ENCODE measurements at places on chromosomes 2 and 18. TPM values are rescaled to one million over a fixed set of nuclear protein-coding genes. Genes with fewer than 3 reads are reported as not detected.

MYO3B gene
- 9.1 TPM for total RNA-seq

EVX2 gene
- total RNA-seq = 0.09 TPM

PCARE gene
- 0.22 TPM for total RNA-seq

GNLY gene
- total RNA-seq = 0.43 TPM

NYAP2 gene
- not detected for total RNA-seq

MC2R gene
- not detected for total RNA-seq

LAMA3 gene
- 6.7 TPM for total RNA-seq

DLGAP1 gene
- total RNA-seq = 5.1 TPM

GRCh38 chr2:164126960-164127660 is 391.3 kb upstream of the FIGN start:
- no peaks in the 10 kb centered on the region for H3K36me3 ChIP-seq
- H3K4me3 ChIP-seq = no peak overlapping the region
- no peak for DNase-seq
- no peak overlapping the region for H3K27ac ChIP-seq
- no peaks in the 10 kb centered on the region for H3K27me3 ChIP-seq

- H3K36me3 ChIP-seq = no peaks in the 10 kb centered on the region
- H3K27ac ChIP-seq = no peak overlapping the region
- no peak for DNase-seq
- H3K4me1 ChIP-seq = no peaks in the 10 kb centered on the region
- no peak overlapping the region for H3K4me3 ChIP-seq
Observed at GRCh38 chr2:4585057-4585635, 881.8 kb downstream of the DCDC2C start.

- no peaks in the 10 kb centered on the region for H3K27me3 ChIP-seq
- H3K4me1 ChIP-seq = peaks cover 15% of the 10 kb centered on the region
- H3K36me3 ChIP-seq = peaks cover 47% of the 10 kb centered on the region
- no peak overlapping the region for H3K4me3 ChIP-seq
- DNase-seq = no peak
- H3K27ac ChIP-seq = no peak overlapping the region
Observed at GRCh38 chr18:76437011-76437410, 58.0 kb downstream of the ZNF516 start.

- H3K4me3 ChIP-seq = no peak overlapping the region
- no peak overlapping the region for H3K27ac ChIP-seq
- no peaks in the 10 kb centered on the region for H3K27me3 ChIP-seq
- no peaks in the 10 kb centered on the region for H3K36me3 ChIP-seq
- no peak for DNase-seq
Observed at GRCh38 chr2:119487434-119488244, 36.6 kb downstream of the SCTR start.

DNA sequence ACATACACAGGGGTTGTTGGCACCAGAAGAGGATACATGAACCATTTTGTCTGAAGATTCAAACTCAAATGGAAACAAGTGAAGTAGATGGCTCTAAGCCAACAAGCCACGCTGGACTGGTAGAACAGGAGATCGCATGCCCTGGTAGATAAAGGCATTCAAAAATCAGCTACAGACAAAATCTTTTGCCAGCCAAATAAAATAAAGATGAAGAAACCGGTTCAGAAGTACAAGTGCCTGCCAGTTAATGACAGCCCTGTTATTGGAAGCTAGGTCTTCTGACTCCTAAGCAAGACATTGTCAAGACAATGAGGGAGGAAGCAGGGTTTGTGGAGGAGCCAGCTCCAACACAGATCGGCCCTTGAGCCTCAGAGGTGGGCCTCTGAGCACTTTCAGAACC is 52.3 kb downstream of the EHD3 start:
- no peaks in the 10 kb centered on the region for H3K36me3 ChIP-seq
- DNase-seq = no peak
- no peak overlapping the region for H3K4me3 ChIP-seq
- H3K27ac ChIP-seq = no peak overlapping the region
- peaks cover 18% of the 10 kb centered on the region for H3K4me1 ChIP-seq

DNA sequence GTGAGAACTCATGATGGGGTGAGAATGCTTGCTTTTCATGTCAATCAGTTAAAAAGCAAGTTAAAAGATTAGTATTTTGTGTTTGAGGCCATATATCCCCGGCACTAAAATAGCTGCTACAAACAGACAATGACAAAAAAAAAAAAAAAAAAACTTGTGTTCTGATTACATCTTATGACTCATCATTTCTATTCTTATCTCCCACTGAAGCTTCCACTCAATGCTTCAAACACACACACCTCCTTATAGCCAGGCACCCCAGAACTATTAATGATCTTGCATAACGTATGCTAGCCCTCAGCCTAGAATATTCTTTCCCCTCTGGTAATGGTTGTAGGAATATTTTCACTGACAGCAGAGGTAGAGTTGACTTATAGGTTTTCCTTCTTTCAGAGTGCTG is 778.3 kb downstream of the TRIB2 start:
- no peak for DNase-seq
- no peaks in the 10 kb centered on the region for H3K4me1 ChIP-seq
- H3K27me3 ChIP-seq = peaks cover 11% of the 10 kb centered on the region
- H3K36me3 ChIP-seq = no peaks in the 10 kb centered on the region
- no peak overlapping the region for H3K27ac ChIP-seq
- H3K4me3 ChIP-seq = no peak overlapping the region

GRCh38 chr2:88269836-88270235 is 99.7 kb downstream of the THNSL2 start:
- no peaks in the 10 kb centered on the region for H3K36me3 ChIP-seq
- H3K4me1 ChIP-seq = no peaks in the 10 kb centered on the region
- DNase-seq = no peak
- H3K4me3 ChIP-seq = no peak overlapping the region
- peaks cover 27% of the 10 kb centered on the region for H3K27me3 ChIP-seq

DNA sequence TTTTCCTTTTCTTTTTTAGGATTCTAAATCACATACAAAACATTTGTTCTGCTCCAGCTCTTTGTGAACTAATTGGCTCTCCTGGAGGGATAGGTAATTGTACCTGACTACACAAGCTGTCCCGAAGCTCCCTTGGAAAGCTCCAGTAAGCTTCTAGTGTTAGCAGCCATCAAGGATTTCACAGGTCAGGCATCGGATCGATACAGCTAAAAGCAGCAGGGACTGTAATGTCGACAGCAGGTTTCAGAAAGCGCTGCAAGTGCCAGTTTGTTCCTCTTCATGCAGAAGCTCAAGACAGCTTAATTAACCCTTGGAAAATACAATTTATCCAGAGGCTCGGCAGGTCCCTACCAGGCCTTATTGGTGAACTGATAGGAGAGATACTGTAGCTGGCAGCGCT is 87.2 kb upstream of the VRK2 start:
- H3K4me1 ChIP-seq = no peaks in the 10 kb centered on the region
- H3K27me3 ChIP-seq = no peaks in the 10 kb centered on the region
- H3K36me3 ChIP-seq = no peaks in the 10 kb centered on the region
- DNase-seq = no peak
- H3K4me3 ChIP-seq = no peak overlapping the region

- no peaks in the 10 kb centered on the region for H3K36me3 ChIP-seq
- H3K27ac ChIP-seq = no peak overlapping the region
- H3K4me3 ChIP-seq = no peak overlapping the region
- no peaks in the 10 kb centered on the region for H3K27me3 ChIP-seq
- no peaks in the 10 kb centered on the region for H3K4me1 ChIP-seq
Observed at GRCh38 chr2:126368758-126369157, 287.2 kb upstream of the GYPC start.

- no peak overlapping the region for H3K27ac ChIP-seq
- H3K36me3 ChIP-seq = peaks cover 48% of the 10 kb centered on the region
- peaks cover 16% of the 10 kb centered on the region for H3K4me1 ChIP-seq
- H3K4me3 ChIP-seq = no peak overlapping the region
- DNase-seq = no peak
- H3K27me3 ChIP-seq = no peaks in the 10 kb centered on the region
Observed at GRCh38 chr2:168604252-168604651, 148.2 kb downstream of the CERS6 start.

DNA sequence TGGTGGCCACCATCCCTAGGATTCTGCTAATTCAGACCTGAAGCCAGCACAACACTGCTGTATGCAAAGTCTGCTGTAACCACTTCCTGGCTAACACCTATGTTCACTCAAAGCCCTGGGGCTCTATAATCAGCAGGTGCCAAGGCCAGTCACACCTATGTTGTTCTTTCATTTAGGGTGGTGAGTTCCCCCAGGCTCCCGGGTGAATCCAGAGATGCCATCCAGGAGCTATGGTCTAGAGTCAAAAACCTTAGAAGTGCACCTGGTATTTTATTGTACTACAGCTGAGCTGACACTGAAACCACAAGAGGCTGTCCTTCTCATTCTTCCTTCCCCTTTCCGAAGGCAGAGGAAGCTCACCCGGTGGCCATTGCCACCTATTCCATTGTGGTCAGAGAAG is 46.2 kb upstream of the CCDC141 start:
- DNase-seq = no peak
- no peaks in the 10 kb centered on the region for H3K4me1 ChIP-seq
- no peaks in the 10 kb centered on the region for H3K27me3 ChIP-seq
- no peak overlapping the region for H3K27ac ChIP-seq

GRCh38 chr2:183543222-183543621 is 419.0 kb downstream of the NUP35 start:
- H3K4me1 ChIP-seq = peaks cover 2% of the 10 kb centered on the region
- no peak for DNase-seq
- H3K4me3 ChIP-seq = no peak overlapping the region
- no peaks in the 10 kb centered on the region for H3K36me3 ChIP-seq
- no peak overlapping the region for H3K27ac ChIP-seq
- H3K27me3 ChIP-seq = no peaks in the 10 kb centered on the region

DNA sequence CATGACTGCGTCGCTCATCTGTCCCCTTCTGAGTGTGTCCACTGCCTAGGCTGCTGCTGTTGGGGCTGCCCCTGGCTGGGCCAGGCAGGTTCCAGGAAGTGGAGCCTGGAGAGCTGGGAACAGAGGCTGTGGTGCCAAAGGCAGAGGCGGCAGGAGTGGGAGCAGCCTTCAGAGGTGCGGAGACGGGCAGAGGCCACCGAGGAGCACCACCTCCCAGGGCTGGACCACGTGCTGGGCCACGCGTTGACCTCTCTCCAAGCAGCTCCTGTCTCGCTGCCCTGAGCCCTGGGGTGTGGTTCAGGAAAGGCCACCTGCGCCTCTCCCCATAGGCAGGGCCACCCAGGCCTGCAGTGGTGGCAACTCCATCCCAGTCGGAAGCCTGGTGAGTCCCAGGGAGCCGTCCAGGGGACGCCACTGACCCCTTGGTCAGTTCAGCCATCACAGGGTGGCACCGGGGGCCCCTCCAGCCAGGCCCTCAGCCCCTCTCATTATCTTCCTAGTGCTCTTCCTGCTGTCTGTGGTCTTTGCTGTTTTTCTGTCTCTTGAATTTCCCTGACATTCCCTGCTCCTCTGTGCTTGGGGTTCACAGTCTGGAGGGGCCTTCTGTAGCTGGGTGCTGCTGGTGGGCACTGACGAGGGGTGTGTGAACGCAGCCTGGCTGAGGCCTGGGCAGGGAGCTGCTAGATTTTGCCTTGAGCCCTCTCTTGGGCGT is 122.8 kb upstream of the HS6ST1 start:
- no peaks in the 10 kb centered on the region for H3K27me3 ChIP-seq
- H3K4me1 ChIP-seq = peaks cover 31% of the 10 kb centered on the region
- no peaks in the 10 kb centered on the region for H3K36me3 ChIP-seq
- peak overlapping the region; percentile 53 for H3K27ac ChIP-seq
- peak; percentile 9 for DNase-seq

DNA sequence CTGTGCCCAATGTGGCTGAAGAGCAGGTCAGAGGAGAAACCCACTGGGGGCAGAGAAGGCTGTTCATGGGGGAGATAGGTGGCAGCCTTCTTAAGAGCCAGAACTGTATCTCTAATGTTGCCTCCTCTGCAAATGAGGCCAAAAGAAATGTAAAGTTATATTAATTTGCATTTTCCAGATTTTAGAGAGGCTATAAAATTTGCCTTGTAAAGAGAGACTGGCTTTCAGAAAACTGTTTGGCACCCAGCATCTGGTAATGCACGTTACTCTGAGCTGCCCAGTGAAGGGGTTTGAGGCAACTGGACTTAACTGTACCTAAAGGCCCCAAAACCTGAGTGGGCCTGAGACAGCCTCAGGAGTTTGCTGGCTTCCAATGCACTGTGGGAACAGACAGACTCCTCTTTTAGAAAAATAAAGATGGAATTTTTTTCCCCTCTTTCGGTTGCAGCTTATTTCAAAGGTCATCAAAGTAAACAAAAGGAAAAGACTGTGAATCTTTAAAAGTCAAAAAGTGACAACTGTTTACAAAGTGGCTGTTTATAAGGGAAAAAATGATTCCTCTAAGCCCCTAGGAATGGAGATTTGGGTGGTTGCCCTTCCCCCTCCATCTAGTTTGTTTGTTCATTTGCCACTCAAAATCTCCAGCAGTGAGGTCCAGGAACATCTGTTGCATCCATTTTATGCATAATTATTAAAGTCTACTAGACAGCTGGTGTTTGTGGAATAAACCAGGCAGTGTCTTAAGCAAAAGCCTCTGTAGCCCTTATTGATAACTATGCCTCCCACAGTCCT is 132.2 kb upstream of the ZFP36L2 start:
- no peak for DNase-seq
- no peaks in the 10 kb centered on the region for H3K27me3 ChIP-seq
- H3K4me1 ChIP-seq = peaks cover 50% of the 10 kb centered on the region
- peak overlapping the region; percentile 59 for H3K27ac ChIP-seq

DNA sequence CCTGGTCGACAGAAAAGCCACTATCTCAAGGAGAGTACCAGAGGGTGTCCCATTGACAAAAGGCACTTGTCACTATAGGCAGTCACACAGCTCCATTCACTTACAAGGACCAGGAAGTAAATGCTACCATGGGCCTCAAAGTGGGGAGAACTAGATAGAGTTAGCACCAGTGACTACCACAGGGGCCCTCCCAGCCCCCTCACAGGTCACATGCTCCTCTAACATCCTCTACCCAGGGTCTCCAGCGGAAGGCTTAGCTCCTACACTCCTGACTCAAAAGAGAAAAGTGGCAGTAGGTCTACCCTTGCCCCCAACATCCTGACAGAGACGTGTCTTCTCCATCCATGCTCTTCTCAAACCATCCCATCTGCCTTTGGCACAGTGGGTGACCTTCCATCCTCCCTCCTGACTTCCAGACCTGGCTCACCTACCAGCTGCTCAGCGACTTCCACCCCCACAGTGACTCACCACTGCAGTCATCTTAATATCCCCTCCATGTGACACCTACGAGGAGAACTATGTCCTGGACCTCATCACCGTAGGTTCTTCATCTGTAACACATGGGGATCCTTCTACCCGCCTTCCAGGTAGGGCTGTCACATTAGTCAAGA is 5.6 kb upstream of the DNMT3A start:
- peaks cover 16% of the 10 kb centered on the region for H3K36me3 ChIP-seq
- H3K27me3 ChIP-seq = no peaks in the 10 kb centered on the region
- DNase-seq = no peak
- no peak overlapping the region for H3K27ac ChIP-seq
- peaks cover 4% of the 10 kb centered on the region for H3K4me1 ChIP-seq
- no peak overlapping the region for H3K4me3 ChIP-seq
